Naive thymus-derived CD4-positive, alpha-beta T cell (primary cell): ENCODE measurements at places on chromosomes 4 and X.

DNA sequence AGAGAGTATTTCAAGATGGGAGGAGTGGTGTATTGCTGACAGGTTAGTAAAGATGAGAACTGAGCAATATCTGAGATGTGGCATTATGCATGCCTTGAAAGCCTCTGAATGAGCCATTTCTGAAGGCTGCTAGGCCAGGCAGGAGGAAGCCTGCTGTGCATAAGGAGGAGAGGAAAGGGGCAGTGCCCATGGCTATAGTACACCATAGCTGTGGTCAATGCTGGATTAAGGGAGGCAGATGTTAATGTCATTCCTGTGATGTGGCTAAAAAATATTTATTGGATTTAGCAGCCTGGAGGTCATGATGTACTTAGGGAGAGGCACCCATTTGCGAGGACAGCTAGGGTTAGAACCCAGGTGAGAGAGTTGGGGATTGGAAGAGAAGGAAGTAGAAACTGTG, 130.0 kb upstream of the LNX1 start:
- no peak for DNase-seq

- no peak for DNase-seq
These were observed 33.2 kb upstream of the LDB2 start for GRCh38 chr4:16931339-16932305.

GRCh38 chr4:186018784-186019183, 50.2 kb upstream of the TLR3 start:
- no peak for DNase-seq

DNA sequence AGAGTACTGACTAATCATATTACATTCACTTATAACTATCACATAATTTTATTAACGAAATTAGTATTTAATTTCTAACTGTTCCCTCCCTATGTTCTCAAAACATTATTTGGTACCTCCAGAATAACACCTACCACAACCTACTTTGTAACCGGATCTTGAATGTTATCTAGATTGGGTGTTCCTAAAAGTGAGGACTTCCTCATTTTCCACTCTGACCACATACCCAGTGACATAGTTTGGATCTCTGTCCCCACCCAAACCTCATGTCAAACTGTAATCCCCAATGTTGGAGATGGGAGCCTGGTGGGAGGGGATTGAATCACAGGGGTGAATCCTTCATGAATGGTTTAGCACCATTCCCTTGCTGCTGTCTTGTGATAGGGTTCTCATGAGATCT, 21.8 kb downstream of the NR3C2 start:
- DNase-seq: no peak

GRCh38 chr4:41844327-41844726, 90.9 kb upstream of the TMEM33 start:
- no peak for DNase-seq

GRCh38 chrX:11929476-11929875, 171.4 kb downstream of the MSL3 start:
- no peak for DNase-seq

GRCh38 chrX:155995321-155995875, 2.1 kb upstream of the IL9R start:
- no peak for DNase-seq

- no peak for DNase-seq
These were observed 38.6 kb downstream of the ALG13 start for GRCh38 chrX:111719426-111720210.

- no peak for DNase-seq
These were observed 42.9 kb upstream of the DDX60 start for GRCh38 chr4:168361365-168362024.

DNA sequence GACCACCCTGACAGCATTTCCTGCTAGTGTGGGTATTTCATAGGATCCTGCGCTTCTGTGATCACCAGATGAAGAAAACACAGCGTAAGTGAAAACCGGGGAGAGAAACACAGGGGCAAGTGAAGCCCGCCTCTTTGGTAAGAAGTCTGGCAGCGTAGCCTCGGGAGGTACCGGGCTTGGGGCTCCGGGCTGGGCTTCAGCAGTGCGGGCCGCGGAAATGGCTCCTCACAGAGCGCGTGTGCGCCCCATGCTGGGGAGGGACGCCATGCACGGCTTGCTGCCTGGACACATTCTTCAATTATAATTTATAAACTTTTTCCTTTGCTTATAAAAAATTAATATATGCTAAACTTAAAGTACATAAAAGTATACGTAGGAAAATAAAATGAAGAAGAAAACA, 151.5 kb downstream of the AFAP1 start:
- no peak for DNase-seq

GRCh38 chrX:69303231-69303630, 138.0 kb upstream of the PJA1 start:
- no peak for DNase-seq

DNA sequence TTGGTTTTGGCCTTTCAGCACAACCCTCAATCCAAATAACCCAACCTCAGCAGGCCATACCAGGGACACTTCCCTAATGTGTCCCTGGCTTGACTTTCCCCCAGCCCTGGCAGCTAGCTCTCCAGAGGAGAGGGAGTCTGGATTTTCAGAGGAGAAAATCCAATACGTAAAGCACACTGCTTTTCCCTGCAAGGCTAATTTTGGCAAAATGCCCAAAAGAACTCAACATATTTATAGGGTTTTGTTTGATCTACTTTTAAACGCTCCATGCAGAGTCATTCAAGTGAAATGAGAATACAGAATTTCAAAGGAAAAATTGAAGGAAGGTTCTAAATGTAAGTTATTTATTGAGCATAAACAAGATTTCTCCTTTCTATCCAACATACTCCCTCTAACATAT, 167.2 kb downstream of the SH3KBP1 start:
- DNase-seq: no peak

DNA sequence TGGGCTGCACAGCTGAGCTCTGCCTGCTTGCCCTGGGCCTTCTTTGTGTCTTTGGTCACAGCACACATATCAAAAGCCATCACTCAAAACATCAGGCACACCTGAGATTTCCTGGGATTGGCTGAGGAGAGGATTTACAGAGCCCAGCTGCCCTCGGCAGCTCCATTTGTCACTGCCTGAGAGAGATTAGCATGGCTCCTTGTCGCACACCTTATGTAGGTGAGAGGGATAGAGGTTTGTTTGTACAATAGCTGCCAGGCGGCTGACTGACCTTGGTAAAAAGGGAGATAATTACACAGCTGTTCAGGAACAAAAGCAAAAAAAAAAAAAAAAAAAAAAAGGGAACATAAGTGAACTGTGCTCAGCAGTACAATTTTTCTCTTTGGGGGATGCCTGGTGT, 63.2 kb downstream of the MGST2 start:
- DNase-seq: no peak

DNA sequence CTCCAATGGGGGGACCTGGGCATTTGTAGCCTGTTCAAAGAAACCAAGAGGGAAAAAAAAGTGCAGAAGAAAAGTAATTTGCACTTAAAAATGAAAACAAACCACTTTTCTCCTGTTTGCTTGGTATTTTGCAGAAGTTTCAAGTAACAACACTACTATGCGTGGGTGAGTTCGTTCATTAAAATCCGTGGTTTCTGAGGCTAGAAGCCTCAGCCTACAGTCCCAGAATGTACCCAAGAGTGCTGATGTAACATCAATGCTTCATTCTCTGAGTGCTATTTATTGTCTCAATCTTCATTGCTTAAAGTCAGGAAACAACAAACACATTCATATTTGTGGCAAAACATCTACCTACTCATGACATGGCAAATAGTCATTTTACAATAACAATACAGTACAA, 29.2 kb downstream of the LGI2 start:
- no peak for DNase-seq

DNA sequence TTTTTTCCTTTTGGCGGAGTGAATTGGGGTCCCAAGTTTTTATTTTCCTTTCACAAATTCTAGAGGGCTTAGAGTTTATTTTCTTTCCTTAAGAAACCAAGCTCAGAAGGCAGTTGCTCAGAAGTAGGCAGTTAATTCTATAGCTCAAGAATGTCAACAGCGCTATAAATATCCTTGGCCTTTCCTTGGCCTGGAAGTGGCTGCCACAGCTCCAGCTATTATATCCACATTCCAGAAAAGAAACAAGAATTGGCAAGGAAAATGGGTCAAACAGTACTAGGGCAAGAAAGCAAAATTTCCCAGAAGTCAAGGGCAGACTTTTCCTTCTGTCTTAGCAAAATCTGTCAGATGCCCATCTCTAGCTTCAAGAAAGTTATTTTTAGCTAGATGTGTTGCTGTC, 31.0 kb downstream of the SLC10A6 start:
- no peak for DNase-seq

DNA sequence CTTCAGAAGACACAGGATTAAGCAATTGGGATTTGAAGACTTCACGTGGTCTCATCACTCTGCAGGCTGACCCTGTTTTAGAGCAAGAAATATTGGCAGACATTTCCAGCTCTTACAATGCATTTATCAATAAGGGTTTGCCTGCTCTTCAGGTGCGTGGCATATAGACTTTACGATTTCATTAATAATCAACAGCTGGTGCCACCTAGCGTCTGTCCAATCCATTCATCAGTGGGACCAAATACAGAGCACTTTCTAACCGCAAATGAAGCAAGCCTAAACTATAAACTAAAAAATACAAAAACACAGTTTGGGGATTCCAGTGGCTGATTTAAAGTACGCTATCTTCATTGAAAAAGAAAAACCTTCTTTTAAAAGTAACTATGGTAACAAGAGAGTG, 125.4 kb upstream of the DMD start:
- DNase-seq: no peak

DNA sequence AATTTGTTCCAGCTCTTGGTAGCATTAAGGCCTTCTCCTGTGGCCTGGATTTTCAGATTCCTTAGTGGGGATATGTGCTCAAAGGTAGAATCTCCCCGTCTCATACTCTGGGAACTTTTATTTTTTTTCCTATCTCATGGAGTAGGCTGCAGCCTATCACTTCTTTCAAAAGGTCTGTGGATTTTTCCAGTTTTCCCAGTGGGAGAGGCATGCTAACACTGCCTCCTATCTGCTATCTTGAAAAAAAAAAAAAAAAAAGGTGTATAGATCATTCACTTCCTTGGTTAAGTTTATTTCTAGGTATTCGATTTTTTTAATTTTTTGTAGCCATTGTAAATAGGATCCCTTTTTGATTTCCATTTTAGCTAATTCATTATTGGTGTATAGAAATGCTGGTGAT, 67.1 kb downstream of the IL15 start:
- no peak for DNase-seq
